ENCODE measurements at places on chromosomes 2 and 18. TPM values are rescaled to one million over a fixed set of nuclear protein-coding genes. Genes with fewer than 3 reads are reported as not detected.
A peak's percentile ranks its signal among the peaks of the same experiment; 100 is the strongest.

Gene SLC5A7
- total RNA-seq, result not detected

Gene CIB4
- not detected for total RNA-seq

Gene SF3B1
- 83.5 TPM for total RNA-seq

Gene MLPH
- total RNA-seq, result 55.0 TPM

Gene HOXD3
- total RNA-seq, result not detected

Gene ACKR3
- total RNA-seq, result 2.4 TPM

Gene C18orf54
- total RNA-seq, result 0.35 TPM

Gene ZNF236
- 6.2 TPM for total RNA-seq

Gene SLC19A3
- total RNA-seq, result 14.6 TPM

Gene FARSB
- 5.6 TPM for total RNA-seq

Gene UGT1A4
- total RNA-seq, result 454 TPM

Gene TMEM131
- 14.7 TPM for total RNA-seq

DNA sequence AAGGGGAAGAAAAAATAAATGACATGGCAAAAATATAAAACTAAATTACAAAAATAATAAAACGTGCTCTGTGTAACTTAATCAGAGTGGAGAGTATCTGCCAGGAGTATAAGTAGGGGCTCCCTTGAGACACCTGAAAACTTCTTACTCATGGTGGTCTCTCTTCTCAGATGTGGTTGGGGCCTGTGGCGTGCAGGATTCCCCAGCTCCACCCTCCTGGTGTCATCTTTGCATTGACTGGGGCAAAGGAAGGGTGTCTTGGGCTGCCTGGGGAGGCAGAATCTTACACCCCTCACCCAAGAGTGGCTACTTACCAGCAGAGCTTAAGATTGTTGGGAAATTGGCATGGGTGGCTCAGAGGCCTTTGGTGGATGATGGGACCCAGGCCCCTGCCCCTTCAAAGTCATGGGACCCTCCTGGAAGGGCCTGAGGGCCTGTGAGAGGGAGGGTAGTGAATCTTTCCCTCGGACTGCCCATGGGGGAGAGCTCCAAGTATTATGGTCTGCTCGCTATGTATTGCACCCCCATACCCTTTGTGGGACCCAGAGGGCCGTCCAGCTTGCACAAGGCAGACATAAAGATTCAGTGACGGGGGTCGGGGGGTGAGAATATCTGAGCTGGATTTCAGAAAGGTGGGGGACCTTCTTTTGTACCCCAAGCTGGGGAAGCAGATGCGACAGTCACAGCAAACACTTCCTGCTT lies 6.9 kb upstream of the TRAF3IP1 start:
- DNase-seq, result no peak

DNA sequence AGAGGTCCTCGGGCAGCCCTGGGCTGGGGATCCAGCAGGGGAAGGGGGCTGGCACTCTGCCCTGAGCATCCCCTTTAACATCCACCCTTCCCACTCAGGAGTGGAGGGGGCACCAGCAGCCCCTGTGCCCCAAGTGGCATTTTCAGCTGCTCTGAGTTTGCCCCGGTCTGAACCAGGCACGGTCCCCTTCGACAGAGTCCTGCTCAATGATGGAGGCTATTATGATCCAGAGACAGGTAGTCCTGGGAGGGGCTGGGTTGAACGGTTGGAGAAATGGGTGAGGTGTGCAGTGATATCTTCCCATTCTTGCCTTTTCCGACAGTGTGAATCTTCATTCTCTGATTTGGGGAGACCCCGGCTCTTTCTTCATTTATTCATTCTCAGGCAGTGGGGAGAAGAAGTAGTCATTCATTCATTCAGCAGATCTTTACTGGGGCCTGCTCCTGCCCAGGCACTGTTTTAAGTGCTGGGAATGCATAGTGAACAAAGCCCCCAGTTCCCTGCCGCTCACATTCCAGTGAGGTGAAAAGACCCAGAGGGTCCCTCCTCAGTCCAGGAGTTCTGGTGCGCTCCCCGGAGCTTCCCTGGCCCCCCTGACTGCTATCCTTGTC lies 1.4 kb upstream of the KHK start:
- no peak for DNase-seq

GRCh38 chr2:234788381-234788780 lies 163.4 kb upstream of the SH3BP4 start:
- DNase-seq, result no peak

GRCh38 chr2:66469214-66469902 lies 34.4 kb downstream of the MEIS1 start:
- no peak for DNase-seq

- no peak for DNase-seq
Observed at GRCh38 chr2:10407432-10407831, 40.7 kb downstream of the ODC1 start.

DNA sequence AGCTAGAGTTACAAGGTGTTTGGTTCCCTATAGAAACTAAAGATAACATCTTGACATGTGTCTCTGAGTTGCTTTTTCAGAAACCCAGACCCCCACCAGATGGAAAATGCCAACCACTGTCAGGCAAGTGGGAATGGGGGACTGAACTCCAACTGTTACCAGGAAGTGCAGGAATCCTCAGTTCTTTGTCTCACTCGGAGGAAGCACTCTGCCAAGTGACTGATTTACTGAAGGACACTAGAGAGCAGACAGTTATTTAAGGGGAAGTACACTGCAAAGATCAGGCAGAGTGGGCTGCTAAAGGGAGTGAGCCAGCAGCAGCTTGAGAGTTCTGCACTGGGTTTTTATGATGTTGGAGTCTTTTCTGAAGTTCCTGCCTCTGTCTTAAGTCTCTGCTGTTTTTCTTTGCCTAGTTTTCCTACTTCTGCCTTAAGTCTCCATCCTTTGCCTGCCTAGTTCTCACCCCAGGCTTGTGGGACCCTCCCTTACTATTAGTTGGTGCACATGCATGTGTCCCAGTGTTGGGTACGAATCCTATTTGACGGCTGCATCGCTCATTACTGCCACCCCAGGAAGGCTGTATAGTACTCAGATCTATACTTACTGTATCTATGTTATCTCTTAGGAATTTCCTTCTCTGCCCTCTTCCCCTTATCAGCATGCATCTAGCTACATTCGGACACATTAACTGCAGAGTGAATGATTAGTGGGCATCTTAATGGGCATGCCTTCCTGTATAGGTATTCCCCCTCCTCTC lies 97.1 kb downstream of the TEX51 start:
- no peak for DNase-seq

- DNase-seq, result no peak
Observed at GRCh38 chr2:136770384-136770783, 5.0 kb downstream of the THSD7B start.

- no peak for DNase-seq
Observed at GRCh38 chr2:232315049-232315922, 63.3 kb upstream of the ALPP start.

- DNase-seq, result peak; percentile 39
Observed at GRCh38 chr2:239919774-239920692, 105.1 kb downstream of the NDUFA10 start.

GRCh38 chr2:45688479-45689298 lies 37.2 kb downstream of the PRKCE start:
- no peak for DNase-seq

- no peak for DNase-seq
Observed at GRCh38 chr2:158823486-158824237, 28.5 kb downstream of the DAPL1 start.

DNA sequence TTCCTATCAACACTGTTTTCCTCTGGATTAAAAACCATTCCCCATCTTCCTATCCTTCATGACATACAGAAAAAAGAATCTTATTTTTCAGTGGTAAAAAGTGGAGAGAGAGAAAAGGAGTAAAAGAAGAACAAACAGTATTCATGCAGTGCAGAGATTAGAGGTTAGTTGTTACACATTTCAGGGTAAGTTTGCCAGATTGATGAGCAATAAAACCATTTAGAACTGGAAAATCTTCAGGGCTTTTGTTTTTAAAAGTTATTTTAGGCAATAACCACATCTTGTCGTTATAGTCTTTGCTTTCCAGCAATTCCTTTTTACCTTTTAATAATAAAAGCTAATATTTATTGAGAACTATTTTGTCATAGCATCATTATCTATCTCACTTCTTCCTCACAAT lies 104.5 kb downstream of the GPD2 start:
- no peak for DNase-seq

GRCh38 chr2:145760781-145761649 lies 1241.1 kb upstream of the ZEB2 start:
- DNase-seq, result no peak

DNA sequence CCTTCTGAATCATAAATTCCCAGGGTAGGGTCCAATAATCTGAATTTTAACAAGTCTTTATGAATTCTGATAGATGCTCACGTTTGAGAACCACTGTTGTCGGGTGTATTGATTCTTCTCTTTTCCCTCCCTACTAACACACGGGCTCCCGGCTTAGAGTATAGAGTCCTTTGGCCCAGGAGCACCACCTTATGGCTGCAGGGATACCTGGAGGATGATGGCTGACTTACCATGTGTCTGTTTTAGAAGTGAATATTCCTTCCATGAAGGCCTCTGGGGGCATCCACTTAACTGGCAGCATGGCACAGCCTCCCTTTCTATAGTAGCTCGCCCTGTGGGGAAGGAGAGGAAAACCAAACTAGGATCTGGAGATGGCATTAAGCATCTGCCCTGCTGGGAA lies 91.7 kb downstream of the CLIP4 start:
- DNase-seq, result no peak

DNA sequence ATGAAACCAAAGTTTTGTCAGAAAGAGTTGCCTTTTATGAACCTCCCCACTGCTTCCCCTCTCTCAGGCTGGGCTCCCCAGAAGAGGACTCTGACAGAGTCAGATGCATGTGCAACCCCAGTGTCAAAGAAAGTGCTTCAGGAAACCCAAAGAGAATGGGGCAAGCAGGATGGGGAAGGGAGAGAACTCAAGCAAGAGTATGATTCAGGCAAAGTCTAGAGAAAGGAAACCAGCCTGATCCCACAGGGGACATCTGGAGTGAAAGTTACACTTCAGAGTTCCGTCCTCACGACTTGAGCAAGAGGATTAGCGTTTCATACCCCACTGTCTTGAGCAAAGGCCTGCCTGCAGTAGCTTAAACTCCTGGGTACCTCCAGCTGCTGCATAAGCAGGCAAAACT lies 51.8 kb upstream of the EPC2 start:
- no peak for DNase-seq

GRCh38 chr2:73877071-73877802 lies 15.6 kb upstream of the ACTG2 start:
- DNase-seq, result no peak

GRCh38 chr2:27720004-27720551 lies 51.4 kb upstream of the MRPL33 start:
- DNase-seq, result no peak

GRCh38 chr2:239583171-239583878 lies 182.5 kb upstream of the HDAC4 start:
- DNase-seq, result no peak

GRCh38 chr18:3554091-3554601 lies 104.2 kb downstream of the TGIF1 start:
- DNase-seq, result no peak

- no peak for DNase-seq
Observed at GRCh38 chr18:57807336-57808117, 4.4 kb upstream of the ATP8B1 start.

DNA sequence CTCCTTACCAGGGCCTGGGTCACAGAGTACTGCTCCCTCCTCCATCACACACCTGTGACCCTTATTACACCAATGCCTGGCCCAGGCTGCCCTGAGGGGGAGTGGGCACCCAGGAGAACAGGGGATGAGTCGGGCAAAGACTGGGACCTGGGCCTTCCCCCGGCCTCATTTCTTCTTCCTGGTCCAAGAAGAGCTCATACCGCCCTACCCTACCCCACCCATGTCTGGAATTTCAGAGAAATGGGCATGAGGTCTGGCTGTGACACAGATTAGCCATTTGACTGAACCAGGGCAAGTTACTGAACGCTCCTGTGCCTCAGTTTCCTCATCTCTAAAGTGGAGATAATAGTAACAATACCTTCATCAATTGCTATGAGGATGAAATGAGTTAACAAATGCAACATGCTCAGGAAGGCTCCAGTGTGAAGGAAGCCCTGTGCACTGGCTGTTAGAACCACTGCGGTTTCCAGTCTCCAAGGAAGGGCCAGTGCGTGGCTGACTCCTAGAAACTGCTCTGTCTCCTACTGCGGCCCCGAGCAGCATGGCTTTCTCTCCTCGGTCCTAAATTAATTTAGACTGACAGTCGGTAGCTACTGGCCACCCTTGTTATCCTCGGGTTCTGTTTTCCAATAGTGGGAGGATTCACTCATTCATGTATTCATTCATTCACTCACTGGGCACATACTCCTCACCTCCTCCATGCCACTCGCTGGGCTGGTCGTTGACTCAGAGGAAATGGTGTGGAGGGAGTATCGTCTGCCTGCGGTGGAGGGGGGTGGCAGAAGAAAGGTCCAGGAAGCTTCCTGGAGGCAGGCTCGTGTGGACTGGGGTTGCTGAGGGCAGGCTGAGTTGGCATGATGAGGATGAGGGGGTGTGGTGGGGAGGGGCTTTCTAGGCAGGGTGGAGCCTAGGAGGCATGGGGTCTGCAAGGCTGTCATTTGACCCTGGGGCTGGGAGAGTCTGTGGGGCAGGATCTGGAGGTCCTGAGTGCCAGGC lies 175.6 kb downstream of the GLI2 start:
- DNase-seq, result no peak
